ENCODE measurements at places on chromosomes 2 and 18.

DNA sequence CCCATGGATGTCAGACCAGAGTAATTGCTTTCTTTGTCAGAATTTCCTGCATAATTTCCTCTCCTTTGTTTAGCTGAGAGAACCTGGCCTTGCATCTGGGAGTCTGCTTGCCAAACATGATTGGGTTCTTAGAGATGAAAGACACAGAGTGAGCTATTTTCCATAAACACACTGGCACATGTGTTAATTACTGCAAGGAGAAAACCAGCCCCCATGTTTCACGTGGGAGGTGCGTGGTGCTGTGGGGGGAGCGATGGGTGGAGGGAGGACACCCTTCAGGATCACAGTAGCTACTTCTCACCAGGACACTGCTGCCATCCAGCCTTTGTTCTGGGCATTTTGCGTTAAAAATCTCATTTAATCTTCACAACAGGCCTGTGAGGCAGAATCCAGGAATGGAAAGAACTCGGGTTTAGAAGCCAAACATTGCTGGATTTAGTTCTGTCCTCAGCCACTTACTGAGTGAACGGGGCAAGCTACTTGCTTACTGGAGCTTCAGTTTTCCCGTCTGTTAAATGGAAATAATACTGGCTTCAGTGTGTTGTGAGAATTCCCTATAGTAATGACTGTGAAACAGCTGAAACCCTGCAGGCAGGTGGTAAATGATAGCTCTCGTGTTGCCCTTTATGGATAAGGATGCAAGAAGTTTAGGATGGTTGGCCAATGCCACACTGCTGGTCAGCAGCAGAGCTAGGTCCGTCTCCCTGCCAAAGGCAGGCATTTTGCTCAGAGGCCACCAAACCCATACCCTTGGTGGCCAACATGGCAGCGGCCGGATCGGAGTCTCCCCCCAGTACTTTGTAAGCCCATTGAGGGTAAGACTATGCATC is 100.1 kb upstream of the ASAP2 start:
- peak; percentile 93 for DNase-seq

DNA sequence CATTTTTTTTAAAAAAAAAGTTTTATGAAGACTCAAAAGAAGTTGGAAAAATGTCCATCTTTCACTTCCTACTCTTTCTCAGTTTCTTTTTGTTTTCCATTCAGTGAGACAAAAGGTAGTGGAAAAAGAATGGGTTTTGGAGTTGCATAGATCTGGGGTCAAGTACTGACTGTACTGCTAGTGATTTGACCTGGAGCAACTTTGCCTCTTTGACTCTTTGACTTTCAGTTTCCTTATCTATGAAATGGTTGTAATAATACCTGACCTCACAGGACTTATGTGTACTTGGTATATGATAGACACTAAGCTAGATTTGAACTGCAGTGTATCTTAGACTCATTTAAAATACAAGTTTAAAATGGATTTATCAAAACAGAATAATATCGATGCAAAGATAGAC is 3.5 kb upstream of the KCNE4 start:
- DNase-seq = no peak

DNA sequence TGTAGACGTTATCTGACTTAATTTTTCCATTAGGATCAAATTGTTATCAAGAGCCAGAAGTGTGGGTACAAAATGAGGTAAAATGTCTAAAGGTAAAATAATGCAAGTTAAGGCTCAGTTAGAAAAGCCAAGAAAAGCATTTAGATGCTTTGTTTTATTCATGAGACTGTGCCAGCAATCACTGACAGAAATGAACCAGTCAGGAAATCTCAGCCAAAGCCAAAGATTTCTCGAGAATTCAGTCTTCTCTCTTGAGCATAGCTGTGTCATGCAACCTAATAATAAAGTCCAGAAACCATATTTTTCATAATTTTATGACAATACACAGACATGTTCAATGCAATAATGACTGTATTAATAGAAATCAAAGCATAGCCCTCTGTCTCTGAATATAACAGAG is 43.5 kb upstream of the ZNF397 start:
- no peak for DNase-seq

DNA sequence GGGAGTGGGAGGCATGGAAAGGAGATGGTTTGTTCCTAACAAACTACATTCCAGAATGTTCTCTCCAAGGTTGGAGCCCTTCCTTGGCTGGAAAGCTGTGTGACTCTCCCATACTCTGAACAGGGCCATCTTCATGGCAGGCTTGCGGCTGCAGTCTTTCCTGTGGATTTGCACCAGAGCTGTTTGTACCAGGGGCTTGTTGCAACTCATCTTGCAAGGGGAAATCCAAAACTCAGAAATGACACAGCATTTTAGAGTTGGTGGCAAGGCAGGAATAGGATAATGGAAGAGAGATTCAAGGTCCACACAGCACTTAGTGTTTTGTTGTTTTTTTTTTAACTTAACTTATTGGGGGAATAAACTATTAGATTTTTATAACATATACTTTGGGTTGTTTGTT is 73.7 kb upstream of the ZNF516 start:
- DNase-seq = no peak

DNA sequence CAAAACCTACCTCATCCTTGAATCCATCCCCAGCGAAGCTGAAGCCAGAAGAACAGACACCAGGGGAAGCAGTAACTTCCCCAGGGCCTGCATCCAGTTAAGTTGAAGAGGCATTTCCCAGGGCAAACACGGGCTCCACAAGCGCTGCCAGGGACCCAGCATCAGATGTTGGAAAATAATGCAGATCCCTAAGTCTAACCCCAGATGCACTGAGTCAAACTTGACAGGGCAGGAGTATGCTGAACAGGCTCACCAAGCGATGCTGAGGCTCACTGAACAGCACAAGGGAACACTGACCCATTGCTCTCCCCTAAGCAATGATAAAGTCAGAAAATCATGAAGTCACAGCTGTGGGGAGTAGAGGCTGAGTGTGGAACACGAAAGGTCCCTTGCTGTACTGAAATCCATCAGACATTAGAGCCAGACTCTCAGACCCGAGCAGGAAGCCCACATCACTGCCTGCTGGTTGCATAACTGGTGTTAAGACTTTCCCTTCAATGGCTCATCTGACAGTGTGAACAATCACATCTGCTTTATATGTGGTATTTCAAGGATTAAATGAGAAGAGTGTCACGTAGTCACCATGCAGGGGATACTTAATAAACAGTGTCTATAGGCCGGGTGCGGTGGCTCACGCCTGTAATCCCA is 36.2 kb downstream of the TNS1 start:
- no peak for DNase-seq

DNA sequence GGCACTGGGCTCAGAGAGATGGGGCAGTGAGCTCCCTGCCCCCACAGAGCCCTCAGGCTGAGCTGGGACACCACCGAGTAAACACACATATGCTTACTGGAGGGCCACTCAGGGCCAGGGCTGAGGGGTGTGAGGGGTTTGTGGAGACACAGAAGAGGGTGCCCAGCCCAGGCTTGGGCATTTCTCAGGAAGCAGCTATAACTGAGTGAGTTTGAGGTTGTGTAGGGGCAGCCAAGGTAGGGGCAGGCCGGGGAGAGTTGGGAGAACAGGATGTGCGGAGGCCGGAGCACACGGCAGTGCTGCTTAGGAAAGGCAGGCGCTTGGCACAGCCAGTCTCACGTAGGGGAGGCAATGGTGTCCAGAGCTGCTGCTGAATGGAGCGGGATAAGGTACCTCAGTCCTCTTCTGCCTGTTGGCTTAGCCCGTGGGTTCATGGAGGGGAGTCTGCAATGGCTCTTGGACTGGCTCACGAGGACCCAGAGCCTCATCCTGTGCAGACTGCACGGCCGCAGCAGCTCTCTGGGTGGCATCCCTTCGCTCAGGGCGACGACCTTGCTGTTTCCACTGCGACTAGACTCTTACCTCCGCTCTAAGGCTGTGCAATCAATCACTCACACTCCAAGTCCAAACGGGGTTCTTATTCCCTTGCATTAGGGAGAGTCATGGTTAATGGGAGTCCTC is 466.1 kb upstream of the HS6ST1 start:
- no peak for DNase-seq

GRCh38 chr2:233319256-233319655 is 11.6 kb downstream of the SAG start:
- DNase-seq = no peak

DNA sequence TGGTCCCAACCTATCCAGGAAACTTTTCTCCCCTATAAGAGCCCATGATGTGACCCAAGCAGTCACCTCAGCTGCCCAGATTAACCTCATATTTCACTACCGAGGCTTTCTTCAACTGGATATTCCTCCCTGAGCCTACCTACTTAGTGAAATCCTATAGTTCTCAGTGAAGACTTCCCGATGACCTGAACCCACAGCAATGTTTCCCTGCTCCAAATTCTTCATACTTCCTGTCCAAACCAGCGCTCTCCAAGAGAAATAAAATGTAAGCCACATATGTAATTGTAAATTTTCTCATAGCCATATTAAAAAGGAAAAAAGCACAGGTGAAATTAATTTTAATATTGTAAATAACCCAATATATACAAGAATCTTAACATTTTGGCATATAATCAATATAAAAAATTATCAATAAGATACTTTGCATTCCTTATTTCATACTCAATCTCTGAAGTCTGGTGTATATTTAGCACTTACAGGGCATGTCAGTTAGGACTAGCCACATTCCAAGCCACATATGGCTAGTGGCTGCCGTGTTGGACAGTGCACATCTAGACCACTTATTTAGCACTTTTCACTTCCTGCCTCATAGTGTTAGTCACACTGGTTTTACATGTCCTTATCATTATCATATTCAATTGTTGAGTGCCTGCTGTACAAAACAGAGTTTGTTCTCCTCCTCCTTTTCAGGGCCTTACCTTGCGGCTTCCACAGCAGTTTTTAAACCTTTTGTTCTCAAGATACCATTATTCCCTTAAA is 1.9 kb upstream of the STAT4 start:
- no peak for DNase-seq

DNA sequence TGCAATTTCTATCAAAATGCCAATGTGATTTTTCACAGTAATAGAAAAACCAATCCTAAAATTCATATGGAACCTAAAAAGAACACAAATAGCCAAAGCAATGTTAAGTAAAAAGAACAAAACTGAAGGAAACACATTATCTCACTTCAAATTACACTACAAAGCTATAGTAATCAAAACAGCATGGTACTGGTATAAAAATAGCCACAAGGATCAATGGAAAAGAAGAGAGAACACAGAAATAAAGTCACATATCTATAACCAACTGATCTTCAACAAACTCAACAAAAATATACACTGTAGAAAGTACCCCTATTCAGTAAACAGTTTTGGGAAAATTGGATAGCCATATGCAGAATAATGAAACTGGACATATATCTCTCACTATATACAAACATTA is 252.2 kb upstream of the CYP26B1 start:
- no peak for DNase-seq

DNA sequence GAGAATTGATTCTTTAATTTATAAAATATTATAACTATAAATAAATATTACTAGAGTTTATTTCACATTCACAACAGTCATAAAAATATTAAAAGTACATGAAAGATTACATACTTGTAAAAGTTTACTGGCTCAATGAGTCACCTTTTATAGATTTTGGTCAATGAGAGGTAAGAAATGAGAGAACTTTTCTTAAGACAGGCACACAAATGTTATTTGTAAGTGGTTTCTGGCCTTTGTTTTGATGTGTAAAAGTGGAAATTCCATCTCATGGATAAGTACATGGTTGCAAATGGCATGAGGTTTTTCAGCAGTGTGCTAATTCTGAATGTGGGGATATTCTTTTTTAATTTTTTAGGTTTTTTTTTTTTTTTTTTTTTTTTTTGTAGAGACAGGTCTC is 63.8 kb downstream of the TTC27 start:
- no peak for DNase-seq

DNA sequence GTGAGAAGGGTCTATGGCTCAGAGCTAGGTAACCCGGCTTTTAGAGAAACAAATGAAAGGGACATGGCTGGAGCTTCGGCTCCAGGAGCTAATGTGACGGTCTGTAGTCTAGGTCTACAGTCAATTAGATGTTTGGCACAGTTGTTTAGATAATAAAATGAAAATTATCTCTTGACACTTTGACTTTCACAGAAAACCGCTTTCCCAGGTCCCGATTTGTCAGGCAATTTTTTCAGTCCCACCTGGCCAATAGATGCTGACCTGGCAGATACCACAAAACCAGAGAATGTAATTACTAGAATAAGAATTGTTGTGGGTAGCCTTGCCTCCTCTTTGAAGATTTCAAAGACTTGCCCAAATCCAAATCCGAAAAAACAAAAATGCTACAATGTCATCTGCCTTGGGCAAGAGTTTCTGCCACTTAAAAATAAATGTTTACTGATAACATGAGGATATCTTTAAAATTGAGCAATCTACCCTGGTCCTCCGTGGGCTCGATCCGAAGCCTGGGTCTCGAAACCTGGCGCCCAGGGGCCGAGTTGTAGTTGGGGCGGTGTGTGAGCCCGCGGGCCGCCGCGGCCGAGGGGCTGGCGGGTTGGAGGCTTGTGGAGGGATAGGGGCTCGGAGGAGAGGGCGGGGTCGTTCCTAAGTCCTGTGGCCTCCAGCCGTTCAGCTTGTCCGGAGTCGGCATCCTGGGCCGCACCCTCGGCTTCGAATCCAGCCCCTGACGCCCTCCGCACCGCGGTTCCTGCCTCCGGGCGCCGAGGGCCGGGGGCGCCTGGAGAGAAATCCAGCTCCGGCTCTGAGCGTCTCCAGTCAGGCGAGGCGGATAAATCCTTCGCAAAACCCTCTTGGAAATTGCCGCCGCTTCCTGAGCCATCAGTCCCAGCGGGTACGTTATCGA is 2.3 kb downstream of the EMX1 start:
- DNase-seq = no peak

DNA sequence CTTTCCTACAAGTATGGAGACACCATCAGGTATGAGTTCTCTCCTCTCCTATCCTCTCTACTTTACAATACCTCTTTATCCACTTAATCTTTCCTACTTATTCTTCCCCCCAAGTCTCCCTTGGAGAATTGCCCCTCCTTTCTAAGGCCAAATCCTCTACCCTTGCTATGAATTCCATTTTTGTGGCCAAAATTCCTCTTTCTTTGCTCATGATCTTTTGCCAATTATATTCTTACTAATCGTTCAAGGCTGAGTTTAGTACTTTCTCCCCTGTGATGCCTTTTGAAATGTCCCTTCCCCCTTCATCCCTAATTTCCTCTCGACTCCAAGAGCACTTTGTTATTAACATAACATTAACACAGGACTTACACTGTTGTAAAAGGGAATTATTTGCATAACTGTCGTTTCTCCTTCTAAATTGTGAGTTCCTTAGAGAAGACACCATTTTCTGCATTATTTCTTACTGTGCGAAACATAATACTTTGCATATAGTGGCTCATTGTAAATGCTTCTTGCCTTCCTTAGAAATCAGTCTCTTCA is 133.4 kb downstream of the KCTD1 start:
- no peak for DNase-seq

DNA sequence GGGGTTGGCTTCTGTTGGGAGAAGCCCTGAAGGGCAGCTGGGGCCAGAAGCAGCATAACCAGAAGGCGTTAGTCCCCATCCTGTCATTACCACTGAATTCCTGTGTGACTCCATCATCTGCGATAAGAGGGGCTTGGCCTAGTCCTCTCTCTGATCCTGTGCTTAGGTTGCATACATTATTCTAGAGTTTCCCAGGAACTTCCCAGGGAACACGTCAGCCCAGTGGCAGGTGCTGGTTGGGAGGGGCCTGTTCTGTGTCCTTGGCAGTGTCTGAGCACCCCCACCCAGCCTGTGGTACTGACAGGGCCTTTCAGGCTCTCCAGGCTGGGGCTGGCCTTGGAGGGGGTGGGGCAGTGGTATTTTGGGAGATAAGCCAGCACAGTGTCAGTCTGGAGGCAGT is 4.5 kb upstream of the TOGARAM2 start:
- no peak for DNase-seq

- DNase-seq = no peak
Observed at GRCh38 chr2:161097157-161097556, 63.1 kb upstream of the TANK start.
